ENCODE measurements at places on chromosomes 4 and X.

DNA sequence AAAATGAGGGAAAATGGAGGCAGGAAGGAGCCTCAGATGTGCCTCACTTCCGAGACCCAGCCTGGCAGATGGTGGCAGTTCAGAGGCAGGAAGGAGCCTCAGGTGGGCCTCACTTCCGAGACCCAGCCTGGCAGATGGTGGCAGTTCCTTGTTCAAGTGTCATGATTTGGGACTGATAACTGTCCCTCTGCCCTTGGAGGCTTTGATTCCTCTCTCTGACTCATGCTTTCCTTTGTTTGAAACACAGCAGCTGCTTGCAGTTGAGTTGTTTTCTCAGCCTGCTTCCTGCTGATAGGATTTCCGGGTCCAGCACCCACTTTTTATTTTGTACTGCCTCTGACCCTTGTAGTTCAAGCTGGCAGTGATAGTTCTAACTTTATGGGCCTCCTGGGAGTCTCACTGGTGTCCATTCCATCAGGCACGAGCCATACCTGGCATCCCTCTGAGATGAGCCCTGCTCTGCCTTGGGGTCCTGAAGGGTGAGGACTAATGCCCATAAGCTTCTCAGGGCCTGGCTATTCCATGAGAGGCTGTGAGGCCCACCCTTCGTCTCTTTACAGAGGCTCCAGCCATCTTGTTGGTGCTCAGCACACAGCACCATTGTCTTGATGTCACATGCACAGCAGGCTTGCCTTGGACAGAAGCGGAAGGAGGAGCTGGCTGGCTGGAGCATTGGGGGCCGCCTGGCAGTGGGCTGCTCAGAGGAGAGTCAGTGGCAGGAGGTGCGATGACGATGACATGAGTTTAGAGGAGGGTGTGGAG is 13.0 kb downstream of the RGS12 start:
- H3K27ac ChIP-seq, result no peak overlapping the region
- no peaks in the 10 kb centered on the region for H3K36me3 ChIP-seq
- H3K27me3 ChIP-seq, result no peaks in the 10 kb centered on the region
- H3K4me1 ChIP-seq, result peaks cover under 1% of the 10 kb centered on the region
- DNase-seq, result no peak

DNA sequence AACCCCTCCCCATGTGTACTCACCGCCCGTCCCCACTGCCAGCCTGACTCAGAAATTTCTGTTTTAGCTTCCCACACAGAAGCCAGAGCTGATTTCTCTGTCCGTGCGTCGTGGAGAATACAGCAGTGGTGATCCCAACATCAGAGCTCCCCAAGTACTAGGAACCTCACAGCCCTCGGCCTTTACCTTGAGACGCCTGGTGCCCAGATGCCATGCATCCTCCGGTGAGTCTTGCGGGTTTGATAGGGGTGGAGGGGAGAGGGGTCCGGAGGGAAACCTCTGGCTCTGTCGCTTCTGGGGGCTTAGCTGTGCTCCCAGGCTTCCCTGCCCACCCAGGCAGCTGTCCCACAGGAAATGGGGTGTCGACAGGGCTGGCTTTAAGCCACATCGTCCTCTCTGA is 2.1 kb downstream of the LOC101059915 start:
- H3K27ac ChIP-seq, result no peak overlapping the region
- no peak overlapping the region for H3K4me3 ChIP-seq
- no peaks in the 10 kb centered on the region for H3K4me1 ChIP-seq

GRCh38 chr4:37389967-37390580 is 145.5 kb downstream of the NWD2 start:
- peak; percentile 10 for DNase-seq
- H3K27ac ChIP-seq, result no peak overlapping the region
- no peaks in the 10 kb centered on the region for H3K27me3 ChIP-seq
- H3K4me3 ChIP-seq, result no peak overlapping the region

- no peak overlapping the region for H3K27ac ChIP-seq
- H3K4me3 ChIP-seq, result no peak overlapping the region
- H3K36me3 ChIP-seq, result no peaks in the 10 kb centered on the region
- H3K4me1 ChIP-seq, result no peaks in the 10 kb centered on the region
Measured at GRCh38 chr4:153553155-153553818, 87.1 kb downstream of the TMEM131L start.

GRCh38 chr4:23504083-23504482 is 385.8 kb downstream of the PPARGC1A start:
- H3K27me3 ChIP-seq, result no peaks in the 10 kb centered on the region
- no peaks in the 10 kb centered on the region for H3K36me3 ChIP-seq

DNA sequence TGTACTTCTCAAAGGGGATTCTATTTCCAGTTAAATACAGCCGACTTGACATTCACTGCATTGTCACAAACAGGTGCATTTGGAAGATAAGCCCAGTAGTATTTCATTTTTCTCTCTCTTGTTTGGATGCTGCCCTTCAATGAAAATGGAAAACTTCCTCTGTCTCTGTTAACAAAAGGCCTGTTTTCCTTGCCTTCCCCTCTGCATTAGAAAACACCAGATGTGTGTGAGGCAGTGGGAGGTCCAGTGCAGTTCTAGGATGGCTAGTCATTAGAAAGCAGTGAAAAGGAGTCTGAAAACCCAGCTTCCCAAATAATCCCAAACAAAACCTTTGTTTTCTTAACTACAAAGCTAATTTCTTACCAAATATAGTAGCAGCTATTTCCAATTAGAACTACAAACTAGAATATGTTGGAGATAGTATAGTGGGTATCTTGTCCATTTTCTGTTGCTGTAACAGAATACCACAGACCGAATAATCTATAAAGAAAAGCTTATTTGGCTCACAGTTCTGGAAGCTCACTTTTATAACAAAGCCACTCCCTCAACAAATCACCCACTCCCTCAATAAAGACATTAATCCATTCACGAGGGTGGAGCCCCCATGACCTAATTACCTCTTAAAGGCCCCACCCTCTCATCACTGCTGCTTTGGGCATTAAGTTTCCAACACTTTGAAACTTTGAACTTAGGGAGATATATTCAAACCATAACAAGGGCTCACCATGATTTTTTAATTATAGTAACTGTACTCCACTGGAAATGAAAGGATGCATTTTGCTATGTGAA is 452.1 kb upstream of the RPS6KA3 start:
- H3K36me3 ChIP-seq, result no peaks in the 10 kb centered on the region
- no peaks in the 10 kb centered on the region for H3K4me1 ChIP-seq
- no peak overlapping the region for H3K27ac ChIP-seq
- DNase-seq, result no peak
- no peak overlapping the region for H3K4me3 ChIP-seq

DNA sequence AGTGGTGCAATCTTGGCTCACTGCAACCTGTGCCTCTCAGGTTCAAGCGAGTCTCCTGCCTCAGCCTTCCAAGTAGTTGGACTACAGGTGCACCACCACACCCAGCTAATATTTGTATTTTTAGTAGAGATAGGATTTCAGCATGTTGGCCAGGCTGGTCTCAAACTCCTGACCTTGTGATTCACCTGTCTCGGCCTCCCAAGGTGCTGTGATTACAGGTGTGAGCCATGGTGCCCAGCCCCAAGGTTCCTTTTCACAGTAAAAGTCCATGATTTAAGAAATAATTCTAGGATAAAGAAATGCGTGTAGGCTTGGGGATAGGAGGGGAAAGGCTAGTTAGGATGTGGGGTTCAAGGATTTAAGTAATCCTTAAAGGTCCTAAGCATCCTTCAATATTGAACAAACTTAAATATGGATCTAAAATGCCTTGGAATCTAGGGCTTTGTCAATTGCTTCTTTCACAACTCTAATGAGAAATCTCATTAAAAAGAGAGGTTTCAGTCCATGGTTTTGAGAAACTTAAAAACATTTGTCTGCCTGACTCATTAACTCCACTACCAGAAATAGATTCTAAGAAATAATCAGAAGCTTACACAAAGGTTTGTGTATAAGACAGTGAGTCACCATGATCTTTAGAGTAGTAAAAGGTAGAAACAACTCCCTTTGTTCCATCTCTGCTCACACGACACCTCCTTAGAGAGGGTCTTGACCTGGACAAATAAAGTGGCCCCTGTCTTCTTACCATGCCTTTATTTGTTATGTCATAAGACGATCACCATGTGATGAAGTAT is 203.2 kb downstream of the PTTG2 start:
- no peaks in the 10 kb centered on the region for H3K36me3 ChIP-seq
- H3K27me3 ChIP-seq, result no peaks in the 10 kb centered on the region
- H3K4me3 ChIP-seq, result no peak overlapping the region

- no peaks in the 10 kb centered on the region for H3K27me3 ChIP-seq
- H3K4me3 ChIP-seq, result no peak overlapping the region
- no peaks in the 10 kb centered on the region for H3K36me3 ChIP-seq
- H3K4me1 ChIP-seq, result peaks cover 16% of the 10 kb centered on the region
- no peak for DNase-seq
Measured at GRCh38 chr4:176886135-176886534, 93.4 kb upstream of the VEGFC start.

- DNase-seq, result no peak
- H3K36me3 ChIP-seq, result no peaks in the 10 kb centered on the region
- H3K4me1 ChIP-seq, result no peaks in the 10 kb centered on the region
- no peak overlapping the region for H3K27ac ChIP-seq
- no peaks in the 10 kb centered on the region for H3K27me3 ChIP-seq
Measured at GRCh38 chrX:97907791-97908190, 1024.1 kb downstream of the RPA4 start.

DNA sequence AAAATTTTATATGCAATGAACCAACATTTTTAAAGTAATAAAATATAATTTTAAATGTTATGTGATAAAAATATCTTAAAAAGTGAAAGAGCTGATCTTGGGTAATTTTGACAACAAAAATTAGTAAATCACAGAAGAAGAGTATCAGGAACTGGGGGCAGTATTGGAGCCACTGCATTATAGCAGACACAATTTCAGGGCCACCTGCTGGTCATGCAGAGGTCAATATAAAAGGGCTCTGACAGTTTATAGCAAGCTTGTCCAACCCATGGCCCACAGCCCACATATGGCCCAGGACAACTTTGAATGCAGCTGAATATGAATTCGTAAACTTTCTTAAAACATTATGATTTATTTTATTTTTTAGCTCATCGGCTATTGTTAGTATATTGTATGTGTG is 13.0 kb upstream of the LEF1 start:
- no peak overlapping the region for H3K27ac ChIP-seq
- no peaks in the 10 kb centered on the region for H3K27me3 ChIP-seq
- no peak for DNase-seq
- H3K4me1 ChIP-seq, result no peaks in the 10 kb centered on the region
- H3K36me3 ChIP-seq, result no peaks in the 10 kb centered on the region

DNA sequence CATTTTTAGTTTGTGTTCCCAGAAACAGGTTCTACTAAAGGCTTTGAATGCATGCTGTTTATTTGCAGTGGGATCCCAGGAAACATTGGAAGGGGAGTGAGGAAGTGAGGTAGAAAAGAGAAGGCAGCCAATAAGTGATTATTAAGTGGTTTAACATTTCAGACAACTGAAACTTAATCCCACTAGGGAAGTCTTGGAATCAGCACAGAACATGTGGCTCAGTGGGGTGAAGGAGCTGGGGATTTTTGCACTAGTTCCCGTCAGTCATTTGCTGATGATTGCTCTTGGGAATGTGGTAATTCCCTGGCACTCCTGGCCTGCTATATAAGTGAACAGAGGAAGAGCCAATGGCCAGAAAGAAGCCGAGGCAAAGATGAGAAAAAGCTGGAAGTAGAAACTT is 1053.0 kb upstream of the IGFBP7 start:
- H3K27me3 ChIP-seq, result no peaks in the 10 kb centered on the region
- H3K27ac ChIP-seq, result no peak overlapping the region
- no peak for DNase-seq
- H3K4me1 ChIP-seq, result no peaks in the 10 kb centered on the region
- H3K36me3 ChIP-seq, result no peaks in the 10 kb centered on the region

DNA sequence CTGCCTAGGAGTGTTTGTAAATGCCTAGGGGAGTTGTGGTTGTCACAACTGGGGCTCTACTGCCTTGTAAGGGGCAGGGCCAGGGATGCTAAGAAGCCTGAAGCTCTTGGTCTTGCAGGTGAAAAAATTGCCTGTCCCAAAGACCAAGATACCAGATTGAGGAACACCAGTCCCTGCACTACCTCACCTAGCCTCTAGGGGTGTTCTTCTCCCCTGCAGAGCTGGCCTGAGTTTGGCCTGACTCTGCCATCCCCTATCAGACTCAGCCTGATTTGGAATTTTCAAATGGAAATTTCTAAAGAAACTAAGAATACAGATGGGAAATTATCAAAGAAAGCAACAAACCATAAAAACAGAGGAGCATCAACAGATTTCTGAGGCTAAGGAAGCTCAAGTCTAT is 90.4 kb downstream of the ZC4H2 start:
- DNase-seq, result no peak
- no peak overlapping the region for H3K27ac ChIP-seq
- H3K36me3 ChIP-seq, result no peaks in the 10 kb centered on the region
- H3K27me3 ChIP-seq, result no peaks in the 10 kb centered on the region
- H3K4me1 ChIP-seq, result no peaks in the 10 kb centered on the region

DNA sequence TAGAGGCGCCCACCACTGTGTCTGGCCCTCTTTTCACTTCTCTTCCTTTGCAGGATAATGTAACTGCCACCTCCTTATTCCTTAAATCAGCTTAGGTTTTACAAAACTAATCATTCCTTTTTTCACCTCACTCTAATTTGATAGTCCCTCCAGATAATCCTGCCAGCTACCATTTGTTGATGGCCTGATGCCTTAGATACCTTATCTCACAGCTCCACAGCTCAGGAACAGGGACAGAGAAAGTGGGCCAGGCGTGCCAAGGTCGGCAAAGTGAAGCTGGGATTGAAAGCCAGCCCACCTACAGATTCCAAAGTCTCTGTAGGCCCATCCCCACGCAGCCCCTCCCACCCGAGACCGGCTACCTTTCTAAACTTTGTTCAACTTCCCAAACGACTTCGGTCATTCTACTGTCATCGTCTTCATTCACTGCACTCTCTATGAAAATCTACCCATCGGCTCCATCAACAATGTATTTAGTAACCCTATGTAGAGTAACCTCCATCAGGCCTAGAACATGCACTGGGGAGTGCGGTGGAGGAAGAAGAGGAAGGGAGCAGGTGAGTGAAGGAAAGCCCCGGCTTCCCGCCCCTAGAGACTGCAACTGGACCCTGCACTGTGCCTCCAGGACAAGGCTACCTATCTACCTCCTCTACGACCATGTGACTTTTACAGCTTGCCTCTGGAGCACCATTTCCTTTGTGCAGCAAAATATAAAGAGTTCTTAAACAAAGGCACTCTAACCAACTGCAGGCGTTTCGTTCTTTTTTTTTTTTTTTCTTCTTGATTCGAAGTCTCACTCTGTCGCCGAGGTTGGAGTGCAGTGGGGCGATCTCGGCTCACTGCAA is 1.5 kb downstream of the CASP6 start:
- peaks cover 9% of the 10 kb centered on the region for H3K4me1 ChIP-seq
- no peak for DNase-seq
- H3K27me3 ChIP-seq, result no peaks in the 10 kb centered on the region
- H3K27ac ChIP-seq, result peak overlapping the region; percentile 44
- no peaks in the 10 kb centered on the region for H3K36me3 ChIP-seq
- peak overlapping the region; percentile 63 for H3K4me3 ChIP-seq

- H3K36me3 ChIP-seq, result no peaks in the 10 kb centered on the region
- H3K27me3 ChIP-seq, result no peaks in the 10 kb centered on the region
Measured at GRCh38 chrX:139766545-139766983, 58.6 kb upstream of the MCF2 start.

- H3K27me3 ChIP-seq, result no peaks in the 10 kb centered on the region
- no peak overlapping the region for H3K27ac ChIP-seq
- H3K36me3 ChIP-seq, result no peaks in the 10 kb centered on the region
- no peak overlapping the region for H3K4me3 ChIP-seq
- no peaks in the 10 kb centered on the region for H3K4me1 ChIP-seq
Measured at GRCh38 chr4:154039435-154040343, 250.8 kb upstream of the SFRP2 start.

GRCh38 chr4:38846015-38846414 is 10.6 kb downstream of the TLR6 start:
- no peaks in the 10 kb centered on the region for H3K27me3 ChIP-seq
- no peak for DNase-seq
- no peaks in the 10 kb centered on the region for H3K4me1 ChIP-seq
- no peaks in the 10 kb centered on the region for H3K36me3 ChIP-seq
- no peak overlapping the region for H3K4me3 ChIP-seq

Measured in PC-9 (cell line).